ENCODE measurements at places on chromosomes 5 and 9. TPM values are rescaled to one million over a fixed set of nuclear protein-coding genes. Genes with fewer than 3 reads are reported as not detected.

Gene SOHLH1
- not detected for total RNA-seq

Gene MEIKIN
- total RNA-seq, result not detected

Gene CLINT1
- 57.7 TPM for total RNA-seq

Gene SPATA31C1
- total RNA-seq, result not detected

Gene SIL1
- 40.0 TPM for total RNA-seq

Gene SCGB3A2
- total RNA-seq, result not detected

Gene PDE4D
- total RNA-seq, result 12.3 TPM

Gene ERCC8
- total RNA-seq, result 16.3 TPM

Gene FRRS1L
- total RNA-seq, result not detected

Gene PCDHGC5
- total RNA-seq, result 0.20 TPM

Gene SAXO1
- total RNA-seq, result not detected

Gene CXXC5
- 6.0 TPM for total RNA-seq

Gene RAPGEF6
- 8.5 TPM for total RNA-seq

Gene NRG2
- total RNA-seq, result 1.1 TPM

Data from mammary microvascular endothelial cell (primary cell).